ENCODE measurements at places on chromosomes 6 and 20.

GRCh38 chr6:88704980-88705379 is 258.4 kb downstream of the RNGTT start:
- DNase-seq = no peak

DNA sequence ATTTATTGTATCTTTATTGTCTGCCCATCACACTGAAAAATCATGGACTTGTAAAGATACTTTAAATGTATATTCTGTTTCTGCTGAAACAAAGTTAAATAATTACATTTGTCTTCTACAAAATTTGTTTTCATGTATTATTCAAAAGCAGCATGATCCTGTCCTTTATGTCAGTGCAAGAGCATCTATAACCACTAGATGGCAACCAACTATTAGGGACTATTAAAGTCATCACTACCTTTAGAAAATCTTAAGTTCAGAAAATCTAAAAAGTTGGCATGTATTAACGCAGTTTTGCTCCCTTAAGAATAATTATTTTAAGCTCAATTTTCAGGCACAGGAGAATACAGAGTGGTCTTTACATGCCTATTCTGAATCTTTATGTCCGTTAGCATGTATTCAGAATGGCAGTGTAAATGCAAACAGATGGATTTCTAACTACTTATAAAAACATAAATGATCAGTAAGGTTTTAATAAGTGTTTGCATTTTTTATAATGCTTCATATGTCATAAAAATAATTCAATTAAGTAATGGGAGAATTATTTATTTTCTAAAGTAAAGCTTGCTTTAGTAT is 17.8 kb downstream of the TMEM30A start:
- no peak for DNase-seq

DNA sequence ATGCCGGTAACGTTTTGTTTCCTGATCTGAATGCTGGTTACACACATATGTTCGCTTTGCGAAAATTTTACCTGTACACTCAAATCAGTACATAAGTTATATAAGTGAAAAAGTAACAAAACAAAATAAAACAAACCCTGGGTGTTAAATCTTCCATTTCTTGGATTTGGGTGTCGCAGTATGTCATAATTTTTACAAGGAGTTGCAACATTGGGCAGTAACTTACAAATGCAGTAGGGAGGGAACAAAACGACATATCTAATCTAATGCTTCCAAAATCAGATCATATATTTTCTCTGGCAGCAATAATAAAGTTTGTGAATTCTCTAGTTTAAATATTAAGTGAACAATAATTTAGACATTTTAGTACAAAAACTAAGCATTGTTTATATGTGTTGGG is 25.2 kb downstream of the SNX14 start:
- no peak for DNase-seq

DNA sequence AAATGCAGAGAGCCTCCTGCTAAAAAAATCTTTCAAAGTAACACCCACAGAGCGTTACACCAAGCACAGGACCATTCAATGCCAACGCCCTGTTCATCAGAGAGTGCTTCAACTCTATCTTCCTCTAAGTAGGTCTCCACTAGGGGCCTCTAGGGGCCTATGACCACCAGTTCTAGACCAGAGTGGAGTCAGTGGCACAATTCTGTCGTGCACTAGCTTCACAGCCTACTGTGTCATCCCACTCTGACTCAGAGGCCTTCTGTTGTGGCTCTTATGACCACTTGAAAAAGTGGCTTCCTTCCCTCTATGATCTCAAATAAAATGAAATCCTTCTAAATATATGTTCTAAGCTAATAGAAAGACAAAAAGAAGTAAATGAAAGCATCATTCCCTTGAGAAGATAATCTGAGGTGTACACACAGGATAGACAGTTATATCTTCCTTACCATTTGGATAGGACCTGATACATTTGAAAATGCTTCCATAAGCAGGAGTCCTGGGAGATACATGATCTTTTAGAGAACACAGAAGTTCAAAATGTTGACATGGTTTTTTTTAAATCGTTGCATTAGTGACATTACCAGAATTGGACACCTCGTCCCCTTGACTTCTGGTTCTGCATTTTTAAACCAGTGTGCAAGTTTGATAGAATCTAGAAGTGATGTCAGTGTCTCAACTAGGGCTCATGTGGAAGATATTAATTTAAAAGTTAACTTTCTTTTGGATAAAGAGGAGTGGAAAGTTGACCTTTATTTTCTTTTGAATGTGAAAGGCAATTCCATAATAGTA is 151.9 kb downstream of the SH3BGRL2 start:
- no peak for DNase-seq

DNA sequence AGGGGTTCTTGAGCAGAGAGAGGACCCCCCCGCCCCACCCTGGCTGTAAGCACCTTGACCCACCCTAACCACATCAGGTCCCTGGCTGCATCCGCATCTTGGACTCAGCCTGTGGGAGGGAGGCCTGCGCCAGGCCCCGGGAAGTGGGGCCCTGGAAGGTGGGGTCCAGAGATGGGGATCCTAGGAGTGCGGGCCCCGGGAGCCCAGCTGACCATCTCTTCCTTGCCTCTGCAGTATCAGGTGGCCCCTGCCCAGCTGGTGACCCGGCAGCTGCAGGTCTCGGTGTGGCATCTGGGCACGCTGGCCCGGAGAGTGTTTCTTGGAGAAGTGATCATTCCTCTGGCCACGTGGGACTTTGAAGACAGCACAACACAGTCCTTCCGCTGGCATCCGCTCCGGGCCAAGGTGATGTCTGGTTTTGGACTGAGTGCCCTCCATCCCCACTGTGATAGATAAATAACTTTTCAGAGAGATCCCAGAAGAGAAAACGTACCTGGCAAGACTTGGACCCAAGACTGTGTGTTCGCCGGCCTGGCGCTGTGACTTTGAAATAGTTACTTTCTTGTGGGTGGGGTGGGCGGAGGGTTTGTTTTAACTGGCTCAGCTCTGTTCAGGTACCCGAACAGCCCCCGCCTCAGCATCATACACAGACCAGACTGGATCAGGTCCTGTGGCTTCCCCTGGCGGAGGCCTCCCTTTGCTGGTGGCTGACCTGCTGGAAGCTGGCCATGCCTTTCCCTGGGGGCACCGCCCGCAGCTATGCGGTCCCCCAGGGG is 62.0 kb downstream of the EZR start:
- DNase-seq = no peak

DNA sequence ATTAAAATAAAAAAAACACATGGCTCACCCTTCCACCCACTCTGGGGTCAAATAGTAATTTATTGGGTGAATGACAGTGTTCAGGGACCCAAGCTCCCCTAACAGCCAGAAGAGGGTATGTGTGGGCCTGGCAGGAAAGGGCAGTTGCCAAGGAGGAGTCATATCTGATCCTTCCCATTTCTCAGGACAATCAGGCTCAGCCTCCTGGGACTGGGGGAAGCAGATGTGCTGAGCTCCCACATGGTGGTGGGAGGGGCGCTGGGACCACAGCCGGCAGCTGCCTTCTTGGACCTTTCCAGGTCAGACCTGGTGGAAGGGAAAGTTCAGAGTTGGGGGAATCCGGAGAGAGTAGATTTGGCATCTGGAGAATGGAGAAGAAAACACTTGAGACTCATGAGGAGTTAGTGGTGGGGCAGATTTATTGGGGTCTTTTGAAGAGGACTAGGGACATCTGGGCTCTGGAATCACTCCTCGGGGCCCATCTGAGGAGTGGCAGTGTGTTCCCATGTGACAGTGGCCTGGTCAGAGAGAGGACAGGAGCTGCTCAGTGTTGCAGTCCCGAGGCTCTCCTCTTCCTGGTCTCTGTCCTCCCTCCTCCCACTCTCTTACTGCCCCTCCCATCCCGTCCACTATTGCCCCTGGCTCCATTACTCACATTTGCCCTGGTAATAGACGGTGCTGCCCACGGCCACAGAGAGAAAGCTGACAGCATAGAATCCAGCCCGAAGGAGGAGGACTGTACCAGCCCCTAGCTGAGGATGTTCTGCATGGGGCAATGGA is 3.0 kb downstream of the LST1 start:
- no peak for DNase-seq

- no peak for DNase-seq
Measured at GRCh38 chr6:161228921-161229591, 44.8 kb downstream of the AGPAT4 start.

DNA sequence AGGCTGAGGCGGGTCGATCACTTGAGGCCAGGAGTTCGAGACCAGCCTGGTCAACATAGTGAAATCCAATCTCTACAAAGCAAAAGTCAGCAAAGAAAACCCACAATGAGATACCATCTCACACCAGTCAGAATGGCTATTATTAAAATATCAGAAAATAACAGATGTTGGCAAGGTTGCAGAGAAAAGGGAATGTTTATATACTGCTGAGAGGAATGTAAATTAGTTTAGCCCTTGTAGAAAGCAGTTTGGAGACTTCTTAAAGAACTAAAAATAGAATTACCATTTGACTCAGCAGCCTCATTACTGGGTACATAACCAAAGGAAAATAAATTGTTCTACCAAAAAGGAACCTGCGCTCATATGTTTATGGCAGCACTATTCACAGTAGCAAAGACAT is 16.7 kb upstream of the GCM1 start:
- DNase-seq = no peak

DNA sequence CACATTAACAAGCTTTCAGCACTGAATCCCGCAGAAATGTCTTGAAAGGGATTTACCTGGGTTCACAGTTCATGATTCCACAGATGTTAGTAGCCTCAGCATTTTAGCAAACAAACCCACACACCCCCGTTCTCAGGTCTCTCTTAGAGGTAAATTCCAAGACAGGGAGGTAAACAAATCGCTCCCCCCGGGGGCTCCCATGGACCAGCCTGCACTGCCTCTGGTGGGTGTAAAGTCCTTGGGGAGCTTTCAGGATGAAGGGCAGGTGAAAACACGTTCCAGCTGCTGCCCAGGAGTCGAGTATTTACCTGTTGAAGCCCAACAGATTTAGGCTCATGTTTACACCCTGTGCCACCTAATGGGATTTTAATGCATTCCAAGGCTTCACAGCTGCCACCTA is 187.0 kb upstream of the FOXQ1 start:
- no peak for DNase-seq

DNA sequence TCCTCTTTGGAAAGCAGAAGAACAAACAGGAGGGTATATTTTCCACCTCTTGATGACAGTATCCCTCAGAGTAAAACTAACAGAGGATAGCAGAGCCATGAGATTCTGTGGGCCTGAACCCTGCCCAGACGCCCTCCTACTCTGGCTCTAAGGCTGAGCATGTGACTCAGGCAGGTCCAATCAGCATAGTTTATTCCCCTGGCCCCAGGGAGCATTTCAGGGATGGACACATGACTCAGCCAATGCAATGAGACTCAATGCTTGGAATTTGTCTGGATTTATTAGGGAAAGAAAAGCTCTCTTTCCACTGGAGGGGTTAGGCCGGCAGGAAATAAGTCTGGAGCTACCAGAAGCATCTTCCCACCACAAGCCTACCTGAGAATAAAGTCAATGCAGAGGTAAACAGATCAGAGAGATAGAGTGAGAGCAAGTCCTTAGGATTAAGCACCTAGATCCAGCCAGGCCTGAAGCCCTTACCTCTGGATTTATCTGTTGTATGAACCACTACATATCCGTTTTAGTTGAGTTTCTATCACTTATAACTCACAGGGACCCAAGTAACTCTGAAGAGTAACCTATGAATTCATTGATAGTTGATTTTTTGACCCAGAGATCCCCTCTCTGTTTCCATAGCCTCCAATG is 68.2 kb upstream of the EYA2 start:
- no peak for DNase-seq

- peak; percentile 45 for DNase-seq
Measured at GRCh38 chr6:31822036-31822821, 5.3 kb upstream of the HSPA1B start.

DNA sequence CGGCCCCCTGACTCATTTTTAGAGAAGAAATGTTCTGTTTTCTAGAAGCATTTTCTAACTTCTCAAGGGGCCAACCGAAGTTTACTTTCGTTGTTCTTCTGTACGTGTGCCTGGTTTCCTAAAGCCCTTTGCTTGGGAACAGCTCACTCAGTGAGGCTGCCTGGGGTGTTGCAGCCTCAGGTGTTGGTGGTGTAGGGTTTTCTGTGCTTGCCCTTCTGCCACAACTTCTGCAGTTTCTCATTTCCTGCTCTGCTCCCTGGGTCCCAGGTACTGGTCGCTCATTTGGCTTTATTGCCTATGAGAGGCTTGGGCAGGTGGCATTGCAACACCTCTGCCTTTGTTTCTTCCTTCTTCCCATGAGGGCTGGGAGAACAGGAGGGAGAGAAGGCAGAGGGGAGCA is 278.3 kb downstream of the SOX4 start:
- no peak for DNase-seq

DNA sequence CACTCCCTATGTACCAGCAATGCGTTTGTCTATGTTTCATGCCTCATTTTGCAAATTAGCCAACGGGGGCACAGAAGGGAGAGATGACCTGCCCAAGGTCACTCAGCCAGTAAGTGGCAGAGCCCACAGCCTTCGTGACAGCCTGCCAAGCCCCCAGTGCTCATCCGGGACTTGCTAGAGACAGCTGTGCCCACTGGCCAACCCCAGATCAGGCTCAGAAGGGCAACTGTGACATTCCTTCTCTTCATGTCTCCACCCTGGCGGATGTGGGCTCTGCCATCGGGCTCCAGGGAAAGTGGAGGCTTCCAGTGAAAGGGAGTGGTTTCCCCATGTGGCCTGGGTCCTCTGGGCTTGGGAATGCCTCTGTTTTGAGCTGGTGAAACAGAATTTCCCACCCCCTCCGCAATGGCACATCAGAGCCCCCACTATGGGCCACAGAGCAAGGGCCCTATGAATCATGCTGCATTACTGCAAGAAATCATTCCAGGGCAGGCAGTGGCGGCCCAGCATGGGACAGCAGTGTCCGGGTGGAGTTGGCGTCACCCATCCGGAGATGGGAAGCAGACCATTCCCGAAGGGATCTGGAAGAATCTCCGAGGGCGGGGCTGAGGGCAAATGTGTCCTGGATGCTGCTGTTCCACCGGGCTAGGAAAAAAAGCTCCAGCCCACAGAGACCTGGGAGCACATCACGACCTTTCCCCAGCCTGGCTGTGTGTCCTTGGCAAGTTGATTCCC is 9.1 kb downstream of the RSPO4 start:
- DNase-seq = no peak

- DNase-seq = no peak
Measured at GRCh38 chr6:87319271-87319987, 3.0 kb upstream of the SMIM8 start.

DNA sequence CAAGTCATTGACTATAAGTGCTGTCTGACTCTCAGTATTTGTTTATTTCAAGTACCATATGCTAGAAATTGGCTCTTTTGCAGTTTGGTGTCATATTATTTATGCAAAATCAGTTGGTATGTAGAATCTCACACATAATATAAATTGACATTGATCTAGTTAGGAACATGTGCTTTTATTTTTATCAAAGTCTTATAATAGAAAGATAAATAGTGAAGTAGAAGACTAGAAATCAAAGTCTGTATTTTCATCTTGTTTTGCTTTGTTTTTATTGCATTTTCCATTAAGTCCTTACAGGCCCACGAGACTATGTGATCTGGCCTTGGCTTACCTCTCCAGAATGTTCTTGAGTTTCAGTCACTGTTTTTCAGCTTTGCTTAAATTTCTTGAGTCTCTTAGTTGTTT is 300.3 kb downstream of the LAMA2 start:
- DNase-seq = no peak
